ENCODE measurements at places on chromosomes 4 and X.

DNA sequence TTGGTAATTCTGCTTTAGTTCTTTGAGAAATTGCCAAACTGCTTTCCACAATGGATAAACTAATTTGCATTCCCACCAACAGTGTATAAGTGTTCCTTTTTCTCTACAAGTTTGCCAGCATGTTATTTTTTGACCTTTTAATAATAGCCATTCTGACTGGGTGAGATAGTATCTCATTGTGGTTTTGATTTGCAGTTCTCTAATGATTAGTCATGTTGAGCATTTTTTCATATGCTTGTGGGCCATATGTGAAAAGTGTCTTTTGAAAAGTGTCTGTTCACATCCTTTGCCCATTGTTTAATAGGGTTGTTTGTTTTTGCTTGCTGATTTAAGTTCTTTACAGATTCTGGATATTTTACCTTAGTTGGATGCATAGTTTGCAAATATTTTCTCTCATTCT lies 25.9 kb downstream of the ENPEP start:
- DNase-seq = no peak

GRCh38 chrX:152847281-152847680 lies 16.4 kb downstream of the NSDHL start:
- DNase-seq = peak; percentile 64

DNA sequence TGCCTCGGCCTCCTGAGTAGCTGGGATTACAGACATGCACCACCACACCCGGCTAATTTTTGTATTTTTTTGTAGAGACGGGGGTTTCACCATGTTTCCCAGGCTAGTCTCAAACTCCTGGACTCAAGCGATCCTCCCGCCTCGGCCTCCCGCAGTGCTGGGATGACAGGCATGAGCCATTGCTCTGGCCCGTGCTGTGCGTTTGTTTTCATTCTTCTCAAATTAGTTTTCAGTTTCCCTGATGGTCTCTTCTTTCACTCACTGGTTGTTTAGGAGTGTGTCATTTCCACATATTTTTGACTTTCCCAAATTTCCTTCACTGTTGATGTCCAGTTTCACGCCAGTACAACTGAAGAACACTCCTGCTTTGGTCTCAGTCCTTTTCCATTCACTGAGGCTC lies 31.8 kb downstream of the SH3TC1 start:
- DNase-seq = no peak

- no peak for DNase-seq
Measured at GRCh38 chrX:39839371-39839770, 258.4 kb downstream of the BCOR start.

DNA sequence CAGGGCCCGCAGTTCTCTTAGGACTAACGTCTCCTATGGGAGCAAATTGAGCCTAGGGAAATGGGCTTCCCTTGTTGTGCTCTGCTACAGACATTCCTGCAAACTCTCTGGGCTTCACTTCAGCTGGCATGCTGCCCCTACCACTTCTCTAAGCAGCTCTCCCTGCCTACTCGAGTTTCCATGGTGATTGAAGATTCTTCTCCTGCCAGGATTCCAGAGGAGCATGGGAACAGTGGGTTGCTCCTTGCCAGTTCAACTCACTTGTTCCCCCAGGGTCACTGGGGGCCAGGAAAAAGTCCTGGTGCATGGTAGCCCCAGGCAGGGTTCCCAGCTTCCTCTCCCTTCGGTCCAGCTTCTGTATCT lies 21.1 kb upstream of the WDR17 start:
- DNase-seq = no peak

- no peak for DNase-seq
Measured at GRCh38 chr4:156661555-156661954, 310.0 kb downstream of the PDGFC start.

- no peak for DNase-seq
Measured at GRCh38 chrX:26558719-26559386, 342.9 kb downstream of the MAGEB5 start.

DNA sequence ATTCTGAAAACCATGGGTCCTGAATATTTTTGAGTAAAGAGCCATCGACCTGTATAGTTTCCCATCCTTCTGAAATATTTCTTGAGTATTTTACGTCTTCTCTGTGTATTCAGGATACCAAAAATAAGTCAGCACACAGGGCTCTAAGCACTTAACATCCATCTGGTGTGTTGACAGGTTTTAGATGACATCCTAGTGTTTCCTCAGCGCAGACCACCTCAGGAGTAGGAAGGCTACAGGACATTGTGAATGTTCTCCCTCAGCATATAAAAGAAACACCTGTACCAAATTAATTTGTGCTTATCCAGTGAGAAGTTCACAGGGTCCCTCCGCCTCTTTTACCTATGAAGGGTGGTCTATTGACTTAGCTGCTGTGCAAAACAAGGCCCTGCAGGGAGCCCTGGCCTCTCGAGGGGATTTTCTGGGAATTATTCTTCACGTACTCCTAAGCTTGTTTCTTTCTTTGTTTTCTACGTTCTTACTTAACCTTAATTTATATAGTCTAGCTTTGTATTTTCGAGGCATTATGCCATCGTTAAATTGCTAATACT lies 241.8 kb downstream of the FBXO8 start:
- no peak for DNase-seq

GRCh38 chr4:1172971-1173757 lies 781 bp upstream of the SPON2 start:
- no peak for DNase-seq

DNA sequence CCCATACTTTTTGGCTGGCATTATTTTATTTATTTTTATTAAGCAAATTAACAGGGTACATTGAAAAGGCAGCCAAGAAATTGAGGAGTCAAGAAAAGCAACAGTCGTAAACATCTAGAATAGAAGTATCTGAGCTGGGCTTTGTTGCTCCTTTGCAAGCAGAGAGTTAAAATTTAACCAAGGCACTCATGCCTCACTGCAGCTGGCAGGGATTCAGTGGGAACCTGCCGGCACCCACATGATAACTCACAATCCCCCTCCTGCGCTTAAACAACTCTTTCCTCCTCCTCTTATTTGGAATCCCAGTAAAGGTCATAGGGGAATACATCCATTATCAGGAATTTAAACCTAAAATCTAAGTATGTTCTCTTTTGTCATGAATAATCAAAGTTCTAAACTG lies 115.5 kb downstream of the SOX3 start:
- DNase-seq = no peak

- no peak for DNase-seq
Measured at GRCh38 chrX:151039351-151039750, 56.2 kb downstream of the HMGB3 start.

GRCh38 chr4:125948021-125948420 lies 633.3 kb downstream of the FAT4 start:
- no peak for DNase-seq

- DNase-seq = no peak
Measured at GRCh38 chr4:77025643-77026321, 50.0 kb downstream of the CCNI start.

DNA sequence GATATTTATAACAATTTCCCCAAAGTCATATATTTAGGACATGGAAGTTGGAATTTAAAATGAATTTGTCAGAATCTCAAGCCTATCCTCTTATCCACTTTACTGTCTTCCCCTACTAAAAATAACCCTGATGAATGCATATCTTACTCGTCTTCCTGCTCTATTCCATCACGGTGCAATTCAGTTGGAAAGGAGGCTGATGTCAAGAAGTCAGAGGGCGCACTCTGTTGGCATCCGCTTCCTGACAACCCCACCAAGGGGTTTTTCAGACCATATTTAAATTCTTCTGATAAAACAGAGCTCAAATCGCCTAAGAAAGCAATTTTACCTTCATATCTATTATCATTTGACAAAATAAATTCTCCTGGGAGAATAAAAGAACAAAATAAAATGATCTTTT lies 233.5 kb downstream of the ARHGAP24 start:
- peak; percentile 4 for DNase-seq

- DNase-seq = peak; percentile 3
Measured at GRCh38 chrX:130296743-130297142, 28.0 kb upstream of the ZNF280C start.

DNA sequence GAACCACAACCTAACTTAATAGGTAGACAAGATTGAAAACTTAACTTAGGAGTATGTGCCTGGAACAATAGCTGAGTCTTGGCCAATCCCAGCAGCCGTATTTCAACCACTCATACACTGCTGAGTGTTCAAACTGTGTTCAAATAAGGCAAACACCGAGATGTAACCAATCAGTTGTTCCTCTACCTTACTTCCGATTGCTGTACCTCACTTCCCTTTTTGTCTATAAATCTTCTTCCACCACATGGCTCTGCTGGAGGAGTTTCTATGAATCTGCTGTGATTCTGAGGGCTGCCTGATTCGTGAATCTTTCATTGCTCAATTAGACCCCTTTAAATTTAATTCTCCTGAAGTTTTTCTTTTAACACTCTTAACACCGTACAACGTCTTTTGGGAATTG lies 108.0 kb downstream of the ANAPC4 start:
- DNase-seq = peak; percentile 53

DNA sequence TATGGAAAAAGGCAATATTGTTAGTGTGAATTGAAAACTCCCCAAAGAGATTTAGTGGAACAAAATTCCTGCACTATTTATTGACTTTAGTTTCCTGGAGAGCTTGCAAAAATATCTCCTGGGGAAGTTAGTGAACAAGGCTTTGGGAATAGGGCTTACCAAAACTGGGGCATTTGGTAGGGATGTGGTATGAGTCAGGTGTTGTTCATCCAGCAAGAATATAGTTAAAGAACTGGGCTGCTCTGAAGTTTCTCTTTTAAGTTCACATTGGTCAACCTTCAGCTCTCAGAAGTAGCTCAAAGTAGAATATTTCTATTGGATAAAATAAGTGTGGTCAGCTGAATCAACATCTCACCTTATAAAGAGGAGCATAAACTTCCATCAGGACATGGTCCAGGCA lies 185.0 kb downstream of the CPE start:
- no peak for DNase-seq

- DNase-seq = no peak
Measured at GRCh38 chr4:84024405-84024804, 474.7 kb downstream of the NKX6-1 start.

GRCh38 chr4:107740950-107741701 lies 21.1 kb upstream of the PAPSS1 start:
- no peak for DNase-seq

DNA sequence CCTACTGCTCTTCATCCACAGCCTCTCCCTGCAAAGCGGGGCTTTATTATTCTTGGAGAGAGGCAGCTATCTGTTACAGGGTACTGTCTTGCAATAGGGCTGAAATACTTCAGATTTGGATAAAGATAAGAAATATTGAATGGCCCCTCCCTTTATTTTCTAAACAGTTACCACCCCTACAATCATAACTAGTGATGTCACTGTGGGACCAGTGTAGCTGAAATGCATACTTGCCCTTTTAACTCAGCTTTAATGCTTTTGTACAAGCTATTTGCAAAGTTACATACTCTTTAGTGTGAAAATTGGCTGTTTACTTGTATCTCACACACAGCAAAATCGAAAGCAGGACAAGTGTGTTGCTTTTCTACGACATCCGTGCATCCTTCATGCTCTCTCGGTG lies 261.7 kb upstream of the GATB start:
- DNase-seq = no peak

DNA sequence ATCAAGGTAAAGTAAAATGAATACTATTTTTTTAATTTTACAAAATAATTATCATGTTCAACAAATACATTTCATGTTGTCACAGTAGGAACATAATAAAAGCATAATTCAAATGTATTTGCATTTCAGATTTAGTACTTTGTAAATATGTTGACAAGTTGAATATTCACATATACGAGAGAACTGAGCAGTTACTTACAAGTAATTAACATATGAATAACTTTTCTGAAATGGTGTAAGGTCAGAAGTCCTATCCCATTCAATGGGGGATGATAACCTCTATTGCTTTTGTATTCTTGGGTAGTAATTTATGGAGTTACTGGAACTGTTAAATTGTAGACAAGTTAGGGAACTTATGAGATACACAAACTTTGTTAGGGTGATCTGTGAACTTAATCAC lies 191.1 kb downstream of the COX7B2 start:
- DNase-seq = no peak

DNA sequence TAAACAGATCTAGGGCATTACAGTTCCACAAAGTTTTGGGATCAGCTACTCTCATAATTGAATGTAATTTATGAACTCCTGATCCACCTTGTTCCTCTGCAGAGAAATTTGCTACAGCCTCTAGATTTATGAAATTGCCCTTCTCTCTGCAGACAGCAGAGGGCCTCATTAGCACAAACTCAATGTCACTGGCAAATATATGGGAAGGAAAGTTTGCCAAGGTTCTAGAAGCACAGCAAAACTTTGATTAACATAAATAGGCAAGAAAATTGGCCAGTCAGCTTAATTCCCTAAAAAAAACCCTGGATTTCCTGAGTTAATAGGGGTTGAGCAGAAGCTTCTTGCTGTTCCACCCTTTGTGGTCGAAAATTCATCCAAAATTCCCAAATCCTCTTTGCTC lies 31.5 kb downstream of the PRPS1 start:
- peak; percentile 60 for DNase-seq

- peak; percentile 48 for DNase-seq
Measured at GRCh38 chr4:137065311-137065710, 467.0 kb downstream of the PCDH18 start.

DNA sequence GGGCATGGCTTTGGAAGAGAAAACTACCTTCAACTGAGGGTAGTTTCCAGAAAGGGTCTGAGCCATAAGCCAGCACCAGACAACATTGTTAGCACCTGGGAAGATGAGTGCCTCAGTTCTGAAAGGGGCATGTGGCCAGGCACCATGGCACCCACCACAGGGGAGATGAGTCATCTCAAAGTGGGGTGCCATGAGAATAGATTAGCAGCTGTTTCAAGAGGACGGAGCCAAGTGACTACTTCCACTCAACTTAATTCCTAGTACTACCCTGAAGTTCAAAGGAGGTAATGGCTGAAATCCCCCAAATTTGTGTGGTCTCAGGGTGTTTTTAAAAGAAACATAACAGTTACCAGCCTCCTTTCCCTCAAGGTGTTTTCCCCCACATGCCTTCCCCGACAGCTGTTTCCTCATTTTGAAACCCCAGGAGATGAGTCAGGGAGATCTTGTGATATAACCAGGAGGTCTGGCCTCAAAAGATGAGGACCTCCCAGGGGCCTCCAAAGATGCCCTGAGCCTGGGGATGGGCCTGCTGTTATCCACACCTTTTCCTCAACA lies 27.8 kb upstream of the FTHL17 start:
- DNase-seq = peak; percentile 1

Measured in OCI-M1 (cell line).